ENCODE measurements at places on chromosomes 3 and 15. TPM values are rescaled to one million over a fixed set of nuclear protein-coding genes. Genes with fewer than 3 reads are reported as not detected.

OCA2 gene
- not detected for total RNA-seq

SI gene
- not detected for total RNA-seq

CHRD gene
- 4.8 TPM for total RNA-seq

PRR20G gene
- total RNA-seq: not detected

PFN2 gene
- 153 TPM for total RNA-seq

CLDN11 gene
- 131 TPM for total RNA-seq

FAH gene
- 58.6 TPM for total RNA-seq

C3orf20 gene
- not detected for total RNA-seq

GMNC gene
- under 0.01 TPM for total RNA-seq

MAN2A2 gene
- 18.2 TPM for total RNA-seq

VGLL4 gene
- total RNA-seq: 34.7 TPM

MNS1 gene
- 2.1 TPM for total RNA-seq

LRRC15 gene
- 2.3 TPM for total RNA-seq

NANOGP8 gene
- not detected for total RNA-seq

VGLL3 gene
- total RNA-seq: 53.7 TPM

ST3GAL6 gene
- 2.6 TPM for total RNA-seq

THBS1 gene
- 631 TPM for total RNA-seq

Measured in fibroblast of lung (primary cell).